HAP-1 (cell line): ENCODE measurements at places on chromosomes 4 and X.
A peak's percentile ranks its signal among the peaks of the same experiment; 100 is the strongest.

DNA sequence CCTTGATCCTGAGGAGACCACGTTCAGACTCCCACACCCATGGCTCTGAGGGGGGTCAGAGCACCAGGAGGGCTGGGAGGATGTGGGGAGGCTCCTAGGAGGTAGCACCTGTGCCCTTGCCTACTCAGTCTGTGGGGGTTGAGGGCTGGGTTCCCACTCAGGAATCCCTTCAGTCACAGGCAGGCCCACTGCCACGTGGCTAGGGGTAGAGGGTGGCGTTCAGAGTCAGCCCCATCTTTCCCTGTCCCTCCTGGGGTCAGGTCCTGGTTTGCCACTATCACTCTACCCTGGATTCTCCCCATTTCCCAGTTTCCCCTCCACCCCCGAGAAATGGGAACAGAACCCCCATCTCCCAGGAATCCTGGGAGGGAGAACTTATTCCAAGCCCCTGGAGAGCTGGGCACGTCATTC, 111.3 kb downstream of the PSAPL1 start:
- DNase-seq, result no peak

- no peak for DNase-seq
Measured at GRCh38 chrX:23788521-23788920, 5.5 kb downstream of the SAT1 start.

GRCh38 chr4:137640156-137640837, 108.0 kb upstream of the PCDH18 start:
- no peak for DNase-seq

- DNase-seq, result peak; percentile 41
Measured at GRCh38 chrX:153875391-153876111, 10.4 kb downstream of the L1CAM start.

DNA sequence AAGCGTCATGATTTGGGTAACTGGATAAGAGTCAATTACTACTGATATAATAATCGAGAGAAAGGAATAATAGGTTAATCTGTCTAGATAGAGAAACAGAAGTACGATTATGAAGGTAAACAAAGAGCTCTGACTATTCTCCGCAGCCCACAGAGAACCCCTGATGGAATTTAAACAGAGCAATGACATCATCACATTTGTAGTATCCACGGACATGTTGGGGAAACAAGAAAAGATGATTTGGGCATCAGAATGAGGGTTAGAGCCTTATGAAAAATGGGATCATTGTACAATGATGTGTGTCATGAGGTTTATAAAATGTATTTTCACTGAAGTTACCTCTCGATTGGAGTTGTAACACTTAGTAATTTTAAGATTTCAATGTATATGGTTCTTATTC, 129.9 kb downstream of the DTHD1 start:
- DNase-seq, result no peak

DNA sequence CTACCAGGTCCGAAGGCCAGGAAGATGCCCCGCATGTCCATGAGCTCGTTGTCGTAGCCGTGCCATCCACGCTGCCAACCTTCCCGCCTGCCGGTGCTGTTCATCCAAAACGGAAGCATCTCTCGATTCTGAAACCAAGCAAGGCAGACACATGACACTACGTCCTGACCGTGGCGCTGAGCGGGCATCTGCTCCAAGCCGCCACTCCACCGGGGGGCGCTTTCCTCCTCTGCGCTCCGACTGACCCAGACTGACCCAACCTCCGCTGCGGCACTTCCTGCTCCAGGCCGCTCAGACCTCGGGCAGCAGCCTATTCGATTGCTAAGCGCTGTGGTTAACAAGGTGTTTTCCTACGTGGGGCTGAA, 120.5 kb downstream of the ENPP6 start:
- DNase-seq, result no peak

DNA sequence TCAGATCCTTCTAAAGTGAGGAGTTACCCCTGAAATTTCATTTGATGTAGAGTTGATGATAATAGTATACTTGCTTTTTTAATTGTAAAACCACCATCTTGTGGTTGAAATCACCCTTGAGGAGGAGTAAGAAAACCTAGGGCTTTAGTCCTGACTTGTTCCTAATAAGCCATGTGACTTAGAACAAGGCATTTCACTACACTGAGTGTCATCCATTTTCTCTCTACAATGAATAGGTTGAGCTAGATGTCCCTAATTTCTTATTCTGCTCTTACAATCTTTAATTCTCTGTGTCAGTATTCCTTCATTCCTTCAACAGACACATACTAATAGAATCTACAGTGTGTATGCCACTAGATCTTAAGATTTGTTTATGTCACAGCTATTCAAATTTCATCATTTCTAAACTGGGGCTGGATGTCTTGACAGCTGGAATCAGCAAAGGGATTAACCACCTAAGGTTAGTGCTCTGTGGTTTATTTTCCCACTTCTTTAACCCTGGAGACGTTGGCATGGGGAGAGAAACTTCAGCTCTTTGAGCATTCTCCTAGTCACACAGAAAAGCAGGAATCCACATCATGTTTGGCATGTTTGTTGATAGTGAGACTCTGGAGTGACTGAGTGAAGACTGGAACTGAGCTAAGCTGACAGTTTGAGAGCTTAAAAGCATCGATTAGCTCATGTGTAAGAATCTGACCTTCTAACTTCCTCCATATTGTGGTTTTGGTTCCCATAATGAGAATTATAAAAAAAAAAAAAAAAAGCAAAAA, 246.3 kb downstream of the NDST4 start:
- DNase-seq, result no peak

- no peak for DNase-seq
Measured at GRCh38 chrX:143027275-143027674, 1.5 kb downstream of the SPANXN4 start.

- DNase-seq, result no peak
Measured at GRCh38 chr4:13328591-13328990, 155.5 kb downstream of the RAB28 start.

DNA sequence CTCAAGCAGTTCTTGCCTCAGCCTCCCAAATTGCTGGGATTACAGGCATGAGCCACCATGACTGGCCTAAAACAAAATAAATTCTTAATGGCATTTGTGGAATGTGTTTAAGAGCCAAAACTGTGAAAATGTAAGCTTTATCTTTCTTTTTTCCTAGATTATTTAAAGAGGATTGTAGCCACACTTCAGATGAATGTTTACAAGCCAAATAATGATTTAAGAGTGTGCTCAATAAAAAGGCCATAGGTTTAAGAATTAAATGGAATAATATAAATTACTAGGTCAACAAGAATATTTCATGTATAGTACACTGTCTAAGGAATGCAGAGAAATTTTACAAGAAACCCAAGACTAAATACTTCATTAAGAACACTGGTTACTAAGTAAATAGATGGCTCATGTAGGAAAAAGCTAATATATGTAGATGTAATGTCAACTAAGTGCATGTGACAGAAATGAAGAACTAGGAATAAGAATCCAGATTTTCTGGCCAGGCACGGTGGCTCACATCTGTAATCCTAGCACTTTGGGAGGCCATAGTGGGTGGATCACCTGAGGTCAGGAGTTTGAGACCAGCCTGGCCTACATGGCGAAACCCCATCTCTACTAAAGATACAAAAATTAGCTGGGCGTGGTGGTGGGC, 21.3 kb upstream of the UGDH start:
- DNase-seq, result no peak

GRCh38 chr4:151238477-151238876, 38.5 kb upstream of the PRSS48 start:
- DNase-seq, result no peak

DNA sequence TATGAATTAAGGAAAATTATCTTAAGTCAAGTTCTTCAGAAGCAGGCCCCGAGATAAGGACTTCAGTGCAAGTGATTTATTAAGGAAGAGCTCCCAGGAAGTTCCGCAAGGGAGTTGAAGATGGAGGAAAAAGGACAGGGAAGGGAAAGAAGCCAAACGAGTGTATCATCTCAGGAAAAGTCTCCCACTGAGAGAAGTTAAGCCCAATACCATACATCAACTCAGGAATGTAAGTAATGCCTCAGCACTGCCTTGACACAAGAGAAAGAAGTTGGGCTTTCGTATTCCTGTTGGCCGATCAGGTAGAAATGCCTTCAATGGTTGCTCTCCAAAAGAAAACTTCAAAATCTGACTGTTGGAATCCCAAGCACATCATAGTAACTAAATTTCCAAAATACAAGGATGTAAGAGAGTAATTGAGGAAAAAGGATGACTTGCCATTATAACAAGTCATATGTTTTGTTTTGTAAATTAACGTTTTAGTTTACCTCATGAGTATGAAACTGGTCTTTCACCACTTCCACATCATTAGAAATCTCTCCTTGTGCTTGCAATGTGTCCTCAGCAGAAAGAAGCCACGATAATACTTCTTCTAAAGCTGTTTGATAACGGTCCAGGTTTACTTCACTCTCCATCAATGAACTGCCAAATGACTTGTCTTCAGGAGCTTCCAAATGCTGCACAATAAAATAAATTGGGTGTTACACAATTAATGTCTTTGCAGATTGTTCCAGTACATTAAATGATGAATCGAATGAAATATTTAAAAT, 566.7 kb downstream of the DMD start:
- no peak for DNase-seq

GRCh38 chr4:5881340-5881739, 11.5 kb downstream of the CRMP1 start:
- no peak for DNase-seq

DNA sequence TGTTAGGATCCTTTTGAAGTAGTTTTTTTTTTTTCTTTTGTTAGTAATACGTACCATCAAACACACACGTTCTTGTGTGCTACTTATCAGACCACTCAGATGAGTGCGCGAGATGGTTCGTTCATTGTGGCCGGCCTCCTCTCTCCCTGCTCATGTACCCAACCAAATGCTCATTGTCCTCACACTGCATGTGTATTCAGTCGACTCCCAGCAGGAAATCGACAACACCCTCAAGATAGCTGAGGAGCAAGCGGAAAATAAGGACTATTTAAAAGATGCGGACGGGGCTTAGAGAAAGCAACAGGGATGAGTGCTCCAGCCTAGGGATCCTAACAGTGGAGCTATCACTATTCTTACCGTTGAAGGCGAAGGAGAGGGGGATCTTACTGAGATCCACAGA, 72.9 kb upstream of the GUCY1A1 start:
- DNase-seq, result no peak

- no peak for DNase-seq
Measured at GRCh38 chrX:14616836-14617235, 87.5 kb downstream of the GLRA2 start.

- DNase-seq, result no peak
Measured at GRCh38 chrX:23612846-23613245, 54.4 kb upstream of the PRDX4 start.

DNA sequence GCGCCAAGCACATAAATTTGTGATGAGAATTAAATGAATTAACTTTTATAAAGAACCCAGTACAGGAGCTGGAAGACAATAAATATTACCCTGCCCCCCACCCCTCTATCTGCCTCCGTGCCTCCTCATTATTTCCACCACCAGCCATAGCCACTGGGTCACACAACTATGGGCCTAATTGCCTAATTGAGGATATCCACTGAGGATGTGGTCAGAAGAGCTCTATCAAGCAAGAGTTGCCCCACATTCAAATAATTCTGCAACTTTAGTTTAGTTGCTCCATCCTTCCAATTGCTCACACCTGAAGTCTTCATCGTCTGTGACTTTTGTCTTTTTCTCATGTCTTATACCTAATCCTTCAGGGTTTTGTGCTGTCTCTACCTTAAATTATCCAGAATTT, 9.5 kb upstream of the CXCL8 start:
- DNase-seq, result no peak

- DNase-seq, result no peak
Measured at GRCh38 chrX:57204306-57204705, 67.1 kb upstream of the SPIN2A start.

DNA sequence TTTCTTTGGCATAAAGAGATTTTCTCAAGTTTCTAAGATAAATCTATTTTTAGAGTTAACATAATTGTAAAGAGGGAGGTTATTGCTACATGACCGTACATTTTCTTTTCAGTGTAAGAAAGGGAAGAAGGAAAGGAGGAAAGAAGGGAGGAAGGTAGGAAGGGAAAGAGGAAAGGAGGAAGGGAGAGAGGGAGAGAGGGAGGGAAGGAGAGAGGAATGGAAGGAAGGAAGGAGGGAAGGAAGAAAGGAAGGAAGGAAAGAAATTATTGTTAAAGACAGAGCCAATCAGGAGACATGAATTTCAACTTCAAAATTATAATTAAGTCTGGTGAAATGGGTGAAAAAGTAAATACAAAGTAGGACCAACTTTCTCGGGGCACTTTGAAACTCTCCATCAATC, 197.6 kb downstream of the SNCA start:
- no peak for DNase-seq

DNA sequence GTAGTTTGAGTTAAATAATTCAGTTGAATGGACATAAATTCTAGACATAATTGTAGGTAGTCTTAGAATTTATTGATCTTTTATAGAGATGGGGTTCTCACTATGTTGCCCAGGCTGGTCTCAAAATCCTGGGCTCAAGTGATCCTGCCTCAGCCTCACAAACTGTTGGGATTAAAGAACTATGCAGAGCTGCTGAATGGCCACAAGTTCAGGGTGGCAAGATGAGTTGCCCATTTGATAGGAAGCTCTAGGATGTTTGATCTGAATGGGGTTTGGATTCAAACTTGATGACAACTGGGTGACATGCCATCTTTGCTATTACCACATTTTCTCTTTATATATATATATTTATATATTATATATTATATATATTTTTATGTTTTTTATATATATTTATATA, 3.6 kb downstream of the RPL36A start:
- no peak for DNase-seq

GRCh38 chr4:155828628-155829027, 37.4 kb downstream of the ASIC5 start:
- no peak for DNase-seq

- peak; percentile 83 for DNase-seq
Measured at GRCh38 chrX:103175944-103176753, 38.8 kb upstream of the BEX4 start.

GRCh38 chr4:1752284-1753041, 31.1 kb downstream of the TACC3 start:
- no peak for DNase-seq

- no peak for DNase-seq
Measured at GRCh38 chr4:101555341-101555880, 208.1 kb upstream of the PPP3CA start.

DNA sequence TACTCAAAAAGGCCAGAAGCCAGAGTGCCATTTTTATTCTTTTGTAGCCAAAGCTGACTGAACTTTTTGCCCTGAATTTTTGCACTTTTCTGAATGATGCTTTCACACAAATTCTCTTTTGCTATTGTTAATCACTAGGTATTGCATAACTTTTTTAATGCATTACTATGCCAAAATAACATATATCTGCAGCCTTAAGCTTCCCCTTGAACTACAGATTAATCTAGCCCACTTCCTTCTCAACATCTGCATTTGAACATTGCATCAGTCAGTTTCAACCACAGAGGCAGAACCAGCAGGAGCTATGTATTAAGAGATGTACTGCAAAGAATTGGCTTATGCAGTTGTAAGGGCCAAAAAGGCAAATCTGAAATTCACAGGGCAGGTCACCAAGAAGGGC, 197.6 kb upstream of the GYPA start:
- DNase-seq, result no peak

- no peak for DNase-seq
Measured at GRCh38 chr4:170170861-170171260, 81.1 kb upstream of the AADAT start.

DNA sequence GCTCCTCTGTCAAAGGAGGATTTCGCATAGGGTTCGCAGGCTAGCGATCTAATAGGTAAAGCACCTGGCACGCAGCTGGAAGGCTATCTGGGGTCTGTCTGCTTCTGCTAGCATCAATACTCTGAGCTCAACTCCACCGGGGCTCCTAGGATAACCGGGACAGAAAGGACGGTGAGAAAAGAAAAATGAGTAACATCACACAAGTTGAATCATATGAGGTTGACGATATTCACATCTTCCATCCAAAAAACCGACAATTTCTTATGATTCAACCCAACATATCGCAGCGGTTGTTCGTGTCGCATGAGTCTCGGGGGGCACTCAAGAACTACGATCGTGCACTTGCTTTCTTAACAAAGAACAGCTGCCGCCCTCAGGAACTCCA, 1.8 kb downstream of the PROM1 start:
- DNase-seq, result no peak
